ENCODE measurements at places on chromosomes 2 and 18.

DNA sequence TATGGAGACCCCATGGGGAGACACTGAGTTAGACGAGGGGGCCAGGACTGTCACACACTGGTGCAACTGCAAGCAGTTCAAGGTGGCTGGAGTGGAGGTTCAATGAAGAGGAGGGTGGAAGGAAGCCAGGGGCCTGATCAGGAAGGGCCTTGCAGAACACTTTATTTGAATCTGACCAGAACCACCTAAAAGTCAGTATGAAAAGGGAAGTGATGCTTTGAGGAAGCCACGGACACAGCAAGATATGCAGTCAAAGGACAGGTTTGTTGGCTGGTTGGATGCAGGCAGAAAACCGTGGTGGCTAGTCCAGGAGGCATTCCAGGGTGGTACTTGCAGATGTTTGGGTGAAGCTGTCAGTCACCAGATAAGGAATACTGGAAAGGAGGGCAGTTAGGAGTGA is 3.5 kb upstream of the FAM124B start:
- DNase-seq: no peak

- DNase-seq: no peak
These were observed 114.1 kb upstream of the TLK1 start for GRCh38 chr2:171274757-171275156.

- no peak for DNase-seq
These were observed 4.1 kb downstream of the NFE2L2 start for GRCh38 chr2:177260379-177260778.

- no peak for DNase-seq
These were observed 382.6 kb upstream of the ZNF804A start for GRCh38 chr2:184215745-184216144.

DNA sequence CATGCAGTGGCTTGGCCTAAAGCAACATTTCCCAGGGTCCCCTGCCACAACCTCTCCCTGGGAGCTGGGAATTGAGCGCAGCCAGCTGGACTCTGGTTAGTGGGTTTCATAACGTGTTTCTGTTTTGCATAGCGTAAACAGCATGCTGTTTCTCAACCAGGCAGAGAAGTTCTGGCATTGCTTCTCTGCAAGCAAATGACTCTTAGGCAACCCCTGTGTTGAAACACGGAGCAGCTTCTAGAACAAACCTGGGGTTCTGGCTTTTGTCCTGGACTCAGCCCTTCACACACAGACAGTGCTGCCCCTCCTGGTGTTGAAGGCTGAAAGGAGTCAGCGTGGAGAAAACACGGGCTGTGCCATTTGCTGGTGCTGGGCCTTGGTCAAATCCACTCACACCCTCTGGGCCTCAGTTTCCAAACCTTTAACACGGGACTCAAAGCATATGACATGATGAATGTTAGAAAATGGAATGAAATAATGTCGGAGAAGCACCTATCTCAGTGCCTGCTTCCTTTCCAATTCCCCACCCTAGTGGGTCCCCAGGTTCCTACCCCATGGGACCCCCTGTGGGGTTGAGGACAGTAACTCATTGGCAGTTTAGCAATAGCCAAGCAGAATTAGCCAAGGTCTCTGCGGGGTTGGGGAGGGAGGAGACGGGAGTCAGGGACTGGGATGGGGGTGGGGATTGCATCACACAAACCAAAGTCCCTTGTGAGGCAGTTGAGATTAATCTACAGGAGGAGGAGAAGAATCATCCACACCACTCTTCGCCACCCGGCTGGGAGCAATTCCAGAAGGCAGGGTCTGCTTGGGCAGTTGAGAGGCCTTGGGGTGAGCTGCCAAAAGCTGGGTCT is 30.2 kb upstream of the IL1R2 start:
- no peak for DNase-seq

DNA sequence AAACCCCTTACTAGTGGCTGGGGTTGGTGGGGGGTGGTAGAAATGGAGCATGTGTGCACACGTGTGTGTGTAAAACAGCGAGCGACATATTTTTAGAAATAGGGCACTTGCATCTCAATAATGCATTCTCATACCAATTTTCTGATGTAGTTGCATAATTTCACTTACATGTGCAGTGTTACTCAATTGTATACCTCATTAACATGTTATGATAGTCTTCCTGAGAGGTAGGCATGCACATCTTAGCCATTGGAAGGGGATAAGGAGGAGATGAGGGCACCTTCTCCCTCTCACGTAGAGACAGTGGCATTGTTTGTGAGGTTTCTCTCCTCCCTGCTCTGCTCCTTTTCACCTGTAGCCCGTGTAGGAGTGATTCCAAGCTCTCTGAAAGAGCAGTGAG is 44.6 kb upstream of the RND3 start:
- no peak for DNase-seq
